Stimulated activated CD4-positive, alpha-beta T cell treated with anti-CD3 and anti-CD28 coated beads, Interleukin-15, amount 100 ng/mL, for 1 hour (primary cell): ENCODE measurements at places on chromosomes 6 and 20.

DNA sequence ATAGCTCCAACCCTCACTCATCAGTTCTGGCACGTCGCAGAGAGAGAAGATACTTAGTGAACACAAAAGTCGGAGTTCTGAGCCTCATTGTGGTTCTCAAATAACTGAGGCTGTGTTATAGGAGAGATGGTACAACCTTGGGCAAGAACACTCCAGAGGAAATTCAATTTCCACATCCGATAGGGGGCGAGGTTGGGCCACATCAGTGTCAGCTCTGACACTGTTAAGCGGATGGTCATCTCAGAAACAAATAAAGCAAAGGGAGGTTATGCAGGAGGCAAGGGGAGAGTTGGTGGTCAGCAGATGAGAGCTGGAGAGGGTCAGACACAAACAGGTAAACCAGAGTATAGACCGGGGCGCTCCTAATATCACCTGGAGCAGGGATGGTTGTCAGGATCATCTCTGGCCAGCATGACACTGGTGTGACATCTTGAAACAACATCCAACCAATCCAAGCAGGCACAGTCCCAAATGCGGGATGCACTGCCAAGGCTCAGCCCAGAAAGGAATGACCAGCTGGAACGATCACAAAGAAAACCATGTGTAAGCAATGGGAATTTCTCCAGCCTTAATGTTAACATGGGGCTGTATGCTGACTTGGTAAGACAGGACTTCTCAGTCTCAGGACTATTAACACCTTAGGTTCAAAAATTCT is 331.8 kb downstream of the HACE1 start:
- no peak for DNase-seq

DNA sequence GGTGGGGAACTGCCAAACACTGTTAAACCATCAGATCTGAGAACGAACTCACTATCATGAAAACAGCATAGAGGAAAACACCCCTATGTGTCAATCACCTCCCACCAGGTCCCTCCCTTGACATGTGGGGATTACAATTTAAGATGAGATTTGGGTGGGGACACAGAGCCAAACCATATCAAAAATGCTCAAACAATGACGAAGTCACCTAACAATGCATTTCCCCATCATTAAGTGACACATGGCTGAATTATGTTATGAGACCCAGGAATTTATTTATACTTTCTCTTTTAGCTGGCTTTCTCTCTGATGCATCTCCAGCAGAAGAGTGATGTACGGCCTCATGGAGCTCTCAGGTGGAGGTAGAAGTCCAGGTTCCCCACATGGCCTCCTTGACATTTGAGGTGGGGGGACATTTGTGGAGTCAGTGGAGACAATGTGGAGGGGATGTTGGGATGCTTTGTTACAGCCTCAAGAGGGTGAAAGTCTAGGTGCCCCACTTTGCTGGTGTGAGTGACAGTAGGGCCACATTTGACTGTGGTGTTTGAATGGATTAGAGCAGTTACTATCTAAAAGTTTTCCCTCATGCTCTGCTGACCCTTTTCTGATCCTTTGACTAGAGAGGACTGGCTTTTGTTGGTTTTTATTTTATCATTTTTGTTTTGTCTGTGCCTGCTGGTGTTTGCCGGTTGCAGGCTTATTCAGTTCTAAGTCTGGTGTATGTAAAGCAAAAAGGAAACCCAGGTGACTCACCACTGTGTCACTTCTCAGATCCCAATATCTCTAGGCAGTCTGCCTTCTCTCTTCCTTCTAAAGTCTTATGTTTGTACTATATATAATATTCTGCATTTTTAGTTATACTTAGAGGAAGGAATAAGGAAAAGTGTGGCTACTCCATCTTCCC is 18.5 kb upstream of the DCBLD1 start:
- DNase-seq: no peak

- no peak for DNase-seq
Measured at GRCh38 chr6:26514984-26515383, 14.9 kb downstream of the BTN1A1 start.

DNA sequence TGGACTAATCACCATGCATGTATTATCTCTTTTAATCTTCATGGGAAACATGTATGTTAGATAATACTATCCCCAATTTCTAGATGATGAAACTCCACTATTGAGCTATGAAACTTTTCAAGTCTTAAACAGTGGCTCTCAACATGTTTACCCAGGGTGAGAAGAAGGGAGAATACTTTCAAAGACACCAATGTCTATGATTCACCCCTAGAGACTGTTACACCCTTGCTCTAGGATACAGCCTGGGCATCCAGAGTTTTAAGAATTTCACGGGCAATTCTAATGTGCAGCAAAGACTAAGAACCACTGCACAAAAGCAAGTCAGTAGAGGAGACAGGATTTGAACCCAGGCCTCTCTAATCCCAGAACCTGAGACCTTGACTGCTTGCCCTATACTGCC is 47.8 kb downstream of the GFOD1 start:
- no peak for DNase-seq

DNA sequence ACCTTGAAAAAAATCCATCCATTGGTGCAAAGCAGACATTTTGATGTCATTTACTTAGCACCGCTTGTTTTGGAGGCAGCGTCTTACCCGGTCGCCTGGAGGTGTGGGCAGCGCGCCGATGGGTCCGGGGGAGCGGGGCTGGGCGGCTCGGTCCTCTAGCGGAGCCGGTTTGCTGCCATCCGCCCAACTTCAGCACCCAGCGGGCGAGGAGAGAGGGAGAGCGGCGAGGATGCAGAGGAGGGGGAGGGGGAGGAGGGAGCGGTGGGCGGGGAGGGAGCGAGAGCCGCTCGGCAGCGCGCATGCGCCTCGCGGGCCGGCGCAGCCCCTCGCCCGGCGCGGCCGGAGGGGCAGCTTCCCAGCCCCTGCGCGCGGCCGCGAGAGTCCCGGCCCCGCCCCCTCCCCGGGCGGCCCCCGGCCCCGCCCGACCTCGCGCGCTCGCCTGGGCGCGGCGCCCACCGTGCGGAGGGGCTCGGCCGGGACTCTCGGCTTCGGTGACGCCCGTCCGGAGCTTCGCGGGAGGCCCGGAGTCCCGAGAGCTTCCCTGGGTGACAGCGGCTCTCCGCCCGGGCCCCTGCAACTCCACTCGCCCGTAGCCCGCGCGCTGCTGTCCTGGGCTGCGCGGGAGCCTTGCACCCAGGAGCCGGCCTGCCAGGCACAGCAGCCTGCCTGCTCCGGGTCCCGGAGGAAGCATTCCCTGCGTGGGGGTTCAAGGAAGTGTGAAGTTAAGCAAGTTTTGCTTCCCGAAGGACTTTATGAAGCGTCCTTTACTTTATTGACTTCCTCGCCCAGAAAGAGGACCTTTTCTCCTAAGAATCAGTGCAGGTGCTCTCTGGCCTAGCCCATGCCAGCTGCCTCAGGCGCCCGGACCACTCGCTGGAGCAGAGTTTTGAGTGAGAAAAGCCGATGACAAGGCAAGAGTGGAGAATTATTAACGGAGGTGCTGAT is at the start of gene RGS17:
RGS17 (minus strand) TSS at position 246 of the 945 bp plus-strand sequence. CDS start 87,264 bp downstream, outside the sequence.
- no peak for DNase-seq

DNA sequence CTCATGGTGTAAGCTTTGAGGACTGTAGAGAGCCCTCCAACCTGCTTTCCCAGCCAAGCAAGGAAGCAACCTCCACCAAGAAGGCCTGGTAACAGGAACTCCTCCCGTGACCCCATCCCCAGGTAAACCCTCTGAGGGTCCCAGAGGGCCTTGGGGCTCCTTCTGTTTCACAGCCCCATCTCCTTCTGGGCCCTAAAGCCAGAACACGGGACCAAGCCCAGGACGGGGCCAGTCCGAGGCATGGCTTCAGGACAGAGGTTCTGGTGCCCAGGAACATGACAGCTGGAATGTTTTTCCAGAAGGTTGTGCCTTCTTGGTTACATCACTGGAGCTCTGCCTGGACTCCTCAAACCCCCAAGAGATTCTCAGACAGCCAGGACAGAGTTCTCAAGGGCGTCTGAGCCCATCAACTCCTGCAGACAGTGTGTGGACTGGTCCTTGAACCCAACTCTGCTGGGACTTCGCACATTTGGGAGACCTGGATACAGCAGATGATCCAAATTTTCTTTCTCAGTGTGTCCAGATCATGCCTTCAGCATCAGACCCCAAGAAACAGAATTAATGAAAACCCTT is 43.1 kb downstream of the RRBP1 start:
- DNase-seq: no peak

GRCh38 chr6:82738773-82739172 is 326.9 kb downstream of the UBE3D start:
- DNase-seq: no peak

DNA sequence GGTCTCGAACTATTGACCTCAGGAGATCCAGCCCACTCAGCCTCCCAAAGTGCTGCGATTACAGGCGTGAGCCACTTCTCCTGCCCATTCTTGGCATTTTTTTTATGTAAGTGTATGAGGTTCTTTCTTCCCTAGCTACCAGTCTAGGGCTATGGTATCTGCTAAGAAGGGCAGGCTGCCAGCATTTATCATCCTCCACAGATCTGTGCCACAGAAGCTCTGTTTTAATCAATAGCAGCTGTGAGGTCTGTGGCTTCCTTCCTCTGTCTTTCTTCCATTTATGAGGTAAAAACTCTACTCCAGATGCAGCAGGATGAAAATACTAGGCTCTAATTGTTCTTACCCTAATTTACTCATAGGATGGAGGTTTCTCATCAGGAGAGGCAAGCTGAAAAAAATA is 1382.4 kb upstream of the ADGRB3 start:
- DNase-seq: no peak

DNA sequence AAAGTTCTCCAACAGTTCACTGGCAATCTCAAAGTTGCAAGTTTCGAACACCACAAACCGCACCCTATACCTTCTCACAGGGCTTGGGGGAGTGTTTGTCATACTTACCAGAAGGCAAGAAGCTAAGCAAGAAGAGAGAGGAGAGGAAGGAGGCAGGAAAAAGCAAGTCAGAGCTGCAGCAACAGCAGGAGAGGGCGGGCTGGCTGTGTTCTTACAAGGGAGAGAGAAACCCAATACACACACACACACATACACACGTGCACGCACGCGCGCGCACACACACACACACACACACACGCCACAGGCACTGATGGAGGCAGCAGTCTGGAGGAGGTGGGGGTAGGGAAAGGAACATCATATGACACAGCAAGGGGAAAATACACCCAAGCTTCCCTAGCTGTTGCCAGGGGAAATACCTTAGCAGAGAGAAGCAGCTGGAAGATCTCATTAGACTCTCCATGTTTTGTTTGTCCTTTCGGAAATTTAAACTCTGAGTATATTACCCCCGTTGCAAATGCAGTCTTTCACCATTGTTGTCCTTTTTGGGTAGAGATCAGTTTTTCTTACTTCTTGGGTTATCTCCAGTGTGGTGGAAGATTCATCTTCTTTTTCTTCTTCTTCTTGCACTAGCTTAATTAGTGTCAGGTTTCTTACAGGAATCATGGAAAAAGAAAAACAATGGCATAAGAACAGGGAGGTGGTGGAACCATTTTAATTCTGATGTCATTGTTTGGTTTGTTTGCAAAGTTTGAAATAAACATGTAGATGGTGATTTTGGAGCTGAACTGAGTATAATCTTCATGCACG is at the start of gene TXLNB:
TXLNB (minus strand) TSS at position 186 of the 807 bp plus-strand sequence. CDS start 3,099 bp downstream, outside the sequence.
- DNase-seq: peak; percentile 59

GRCh38 chr20:56835829-56836550 is 206.9 kb downstream of the TFAP2C start:
- DNase-seq: no peak

DNA sequence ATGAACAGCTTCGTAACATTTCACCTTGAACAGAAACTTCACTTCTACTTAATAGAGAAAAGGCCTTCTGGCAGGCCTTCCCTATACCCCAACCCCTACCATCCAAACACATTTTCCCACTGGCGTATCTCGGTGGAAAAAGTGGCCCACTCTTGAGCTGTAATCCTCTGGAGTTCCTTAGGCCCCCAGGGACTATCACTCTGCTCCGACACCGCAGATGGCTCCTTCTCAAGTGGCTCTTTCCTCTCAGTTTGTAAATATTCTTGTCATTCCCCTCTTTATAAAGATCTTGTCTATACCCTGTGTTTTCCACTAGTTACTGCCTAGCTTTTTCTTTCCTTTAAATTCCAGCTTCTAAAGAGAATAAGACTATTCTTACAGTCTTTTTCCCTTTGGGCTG is 108.7 kb downstream of the MYB start:
- no peak for DNase-seq

DNA sequence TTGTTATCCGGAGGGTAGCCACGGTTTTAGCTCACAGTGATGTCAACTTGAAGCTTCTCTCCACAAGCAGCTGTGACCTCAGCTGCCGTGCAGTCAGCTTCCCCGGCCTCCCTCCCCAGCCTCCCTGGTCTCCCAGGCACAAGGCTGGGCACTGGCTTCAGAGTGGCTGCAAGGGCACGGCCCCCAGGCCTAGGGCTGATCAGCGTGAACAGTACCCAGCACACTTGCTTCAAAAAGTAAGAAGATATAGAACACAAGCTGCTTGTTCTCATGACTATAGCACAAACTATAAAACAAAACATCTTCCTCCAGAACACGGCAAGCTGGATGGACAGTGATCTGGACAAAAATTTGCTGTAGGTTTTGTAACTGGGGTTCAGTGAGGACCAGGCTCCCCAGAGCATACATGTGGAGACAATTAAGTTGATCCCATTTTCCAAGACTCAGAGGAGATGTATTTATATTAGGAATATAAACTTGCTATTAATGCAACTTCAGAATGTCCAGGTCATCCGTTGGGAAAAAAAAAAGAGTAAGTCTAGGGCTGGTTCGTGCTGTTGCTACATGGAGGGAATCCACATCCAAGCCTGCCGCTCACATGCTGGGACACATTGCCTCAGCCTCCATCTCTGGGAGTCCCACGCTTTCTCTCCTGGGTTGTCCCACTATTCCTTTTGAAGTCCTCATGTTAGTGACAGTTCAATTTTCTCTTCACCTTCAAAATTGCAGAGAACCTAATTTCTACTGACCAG is 199.4 kb upstream of the THBS2 start:
- DNase-seq: no peak
